ENCODE measurements at places on chromosomes 3 and 15.

GRCh38 chr15:78726870-78727551 lies 84.3 kb downstream of the ADAMTS7 start:
- no peak for DNase-seq

DNA sequence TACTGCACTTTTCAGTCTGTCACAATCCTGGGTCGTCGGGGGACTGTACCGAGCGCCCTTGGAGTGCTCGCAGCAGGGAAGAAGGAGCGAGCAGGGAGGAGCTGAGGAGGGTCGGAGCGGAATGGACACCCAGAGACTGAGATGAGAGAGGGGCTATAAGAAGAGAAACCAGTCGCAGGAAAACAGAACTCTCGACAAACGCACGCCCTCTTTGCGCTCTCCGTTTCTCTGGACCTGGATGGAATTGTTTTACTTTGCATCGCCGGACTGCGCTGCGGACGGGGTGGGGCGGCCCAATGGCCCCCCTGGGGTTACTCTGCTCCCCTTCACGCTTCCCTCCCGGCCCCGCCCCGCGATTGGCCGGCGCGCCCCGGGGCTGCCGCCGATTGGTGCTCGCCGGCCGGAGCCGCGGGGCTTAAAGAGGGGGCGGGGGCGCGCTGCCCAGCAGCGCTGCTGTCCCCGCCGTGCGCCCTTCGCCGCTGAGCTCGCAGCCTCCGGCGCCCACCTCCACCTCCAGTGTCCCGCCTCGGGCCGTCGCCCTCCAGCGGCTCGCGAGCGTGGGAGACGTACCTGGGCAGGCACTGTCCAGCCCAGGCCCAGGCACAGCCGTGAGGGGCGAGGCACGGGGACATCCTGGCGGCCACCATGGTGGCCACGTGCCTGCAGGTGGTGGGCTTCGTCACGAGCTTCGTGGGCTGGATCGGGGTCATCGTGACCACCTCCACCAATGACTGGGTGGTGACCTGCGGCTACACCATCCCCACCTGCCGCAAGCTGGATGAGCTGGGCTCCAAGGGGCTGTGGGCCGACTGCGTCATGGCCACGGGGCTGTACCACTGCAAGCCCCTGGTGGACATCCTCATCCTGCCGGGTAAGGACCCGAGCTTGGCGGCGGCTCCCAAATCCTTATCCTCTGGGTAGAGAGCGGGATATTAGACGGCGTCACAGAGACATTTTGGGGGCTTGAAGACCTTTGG lies at the start of gene CLDN11:
TSS of gene CLDN11 (plus strand) at position 447 of the 977 bp plus-strand sequence. CDS start at position 646, 199 bp downstream.
- no peak for DNase-seq

- no peak for DNase-seq
These were observed 75.3 kb downstream of the CYP19A1 start for GRCh38 chr15:51263116-51263515.

- DNase-seq, result no peak
These were observed 632.1 kb upstream of the ALCAM start for GRCh38 chr3:104734627-104735026.

DNA sequence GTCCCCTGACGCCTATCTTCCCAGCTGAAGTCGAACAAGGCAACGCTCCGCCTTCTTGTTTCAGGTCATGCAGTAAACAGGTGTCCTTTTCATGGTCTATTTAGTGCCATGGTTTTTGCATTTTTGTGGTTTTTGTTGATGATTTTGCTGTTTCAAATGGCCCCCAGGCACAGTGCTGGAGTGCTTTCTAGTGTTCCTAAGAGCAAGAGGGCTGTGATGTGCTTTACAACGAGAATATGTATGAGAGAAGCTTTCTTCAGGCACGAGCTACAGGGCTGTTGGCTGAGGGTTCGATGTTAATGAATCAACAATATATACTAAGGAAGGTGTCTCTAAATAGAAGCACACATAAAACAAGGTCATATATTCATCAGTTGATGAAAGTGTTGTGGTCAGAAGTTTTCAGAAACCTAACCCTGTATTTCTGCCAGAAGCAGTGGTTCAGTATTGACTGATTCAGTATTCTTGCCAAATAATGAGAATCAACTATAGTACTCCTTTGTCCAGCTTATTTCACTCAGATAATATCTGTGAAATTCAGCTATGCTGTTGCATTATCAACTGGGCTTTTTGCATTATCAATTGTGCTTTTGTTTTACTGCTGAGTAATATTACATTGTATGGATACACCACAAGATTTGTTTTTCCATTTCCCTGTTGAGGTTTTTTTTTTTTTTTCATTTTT lies 18.5 kb downstream of the LIMD1 start:
- DNase-seq, result no peak

GRCh38 chr3:126528419-126528799 lies 4.5 kb downstream of the CHST13 start:
- no peak for DNase-seq

DNA sequence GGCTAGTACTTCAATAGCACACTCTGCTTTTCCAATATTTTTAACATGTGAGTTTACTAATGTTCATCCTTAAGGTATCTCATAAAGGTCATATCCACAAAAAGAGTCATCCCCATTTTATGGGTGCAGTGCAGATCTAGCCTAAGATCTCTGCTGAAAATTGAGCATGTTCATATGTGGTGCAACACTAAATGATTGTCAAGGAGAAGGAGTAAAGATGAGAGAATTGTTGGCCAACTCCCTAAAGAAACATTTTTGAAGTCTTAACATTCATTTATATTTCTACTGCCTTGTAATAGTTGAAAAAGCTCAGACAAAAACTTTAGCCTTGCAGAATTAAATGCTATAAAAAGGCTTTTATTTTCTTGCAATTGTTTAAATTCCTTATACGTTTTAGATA lies 1159.6 kb downstream of the TBL1XR1 start:
- no peak for DNase-seq

DNA sequence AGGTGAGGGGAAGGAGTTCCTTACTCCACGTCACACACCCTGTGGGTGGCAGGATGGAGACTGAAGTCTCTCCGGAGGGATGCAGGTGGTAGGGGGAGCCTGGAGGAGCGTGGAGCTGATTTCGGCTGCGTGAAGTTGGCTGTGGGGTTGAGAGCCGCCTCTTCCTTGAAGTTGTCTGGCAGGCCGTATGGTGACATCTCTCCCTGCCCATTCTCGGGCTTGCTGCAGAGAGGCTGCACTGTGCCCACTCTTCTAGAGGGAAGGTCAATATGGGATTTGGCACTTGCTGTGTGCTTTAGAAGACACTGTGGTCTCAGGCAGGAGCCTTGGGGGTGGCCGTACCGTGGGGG lies 13.4 kb upstream of the FBLN2 start:
- DNase-seq, result no peak

DNA sequence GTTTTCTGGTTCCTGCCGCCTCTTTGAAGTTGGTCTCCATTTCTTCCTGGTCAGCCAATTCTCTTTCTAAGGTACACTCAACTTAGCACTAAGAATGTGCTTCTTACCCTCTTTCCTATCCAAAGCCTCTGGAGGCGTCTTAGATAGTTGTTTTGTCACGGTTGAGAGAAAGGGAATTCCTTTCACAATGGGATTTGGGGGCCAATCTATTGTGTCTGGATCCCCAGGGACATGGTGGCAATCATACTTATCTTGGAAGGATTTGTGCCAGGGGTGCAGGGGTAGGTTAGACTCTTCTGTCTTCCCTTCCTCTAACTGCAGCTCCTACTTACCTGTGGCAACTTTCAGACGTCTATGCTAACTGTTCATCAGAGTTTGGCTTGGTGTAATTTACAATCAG lies 287.1 kb downstream of the SOX2 start:
- DNase-seq, result no peak

- DNase-seq, result no peak
These were observed 1.1 kb downstream of the STAC start for GRCh38 chr3:36381311-36381956.

DNA sequence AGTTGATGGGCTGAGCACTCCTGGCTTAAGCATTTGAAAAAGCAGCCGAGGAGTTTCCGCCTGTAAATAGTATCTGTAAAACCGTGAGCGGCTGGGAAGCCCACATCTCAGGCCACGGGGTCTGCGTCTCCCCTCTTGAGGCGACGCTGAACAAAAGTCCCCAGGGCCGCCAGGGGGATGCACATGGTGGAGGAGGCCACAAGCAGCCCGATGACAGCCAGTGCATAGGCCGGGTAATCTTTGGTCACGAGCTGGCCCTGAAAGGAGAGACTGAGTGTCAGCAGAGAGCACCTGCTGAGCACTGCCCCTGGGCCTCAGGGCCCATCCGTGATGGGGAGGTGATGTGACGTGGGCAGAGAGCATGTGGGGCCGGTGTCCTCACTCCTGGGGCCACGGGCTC lies 37.5 kb downstream of the SLC6A20 start:
- no peak for DNase-seq

GRCh38 chr15:72554471-72555425 lies 80.6 kb downstream of the ARIH1 start:
- DNase-seq, result no peak

DNA sequence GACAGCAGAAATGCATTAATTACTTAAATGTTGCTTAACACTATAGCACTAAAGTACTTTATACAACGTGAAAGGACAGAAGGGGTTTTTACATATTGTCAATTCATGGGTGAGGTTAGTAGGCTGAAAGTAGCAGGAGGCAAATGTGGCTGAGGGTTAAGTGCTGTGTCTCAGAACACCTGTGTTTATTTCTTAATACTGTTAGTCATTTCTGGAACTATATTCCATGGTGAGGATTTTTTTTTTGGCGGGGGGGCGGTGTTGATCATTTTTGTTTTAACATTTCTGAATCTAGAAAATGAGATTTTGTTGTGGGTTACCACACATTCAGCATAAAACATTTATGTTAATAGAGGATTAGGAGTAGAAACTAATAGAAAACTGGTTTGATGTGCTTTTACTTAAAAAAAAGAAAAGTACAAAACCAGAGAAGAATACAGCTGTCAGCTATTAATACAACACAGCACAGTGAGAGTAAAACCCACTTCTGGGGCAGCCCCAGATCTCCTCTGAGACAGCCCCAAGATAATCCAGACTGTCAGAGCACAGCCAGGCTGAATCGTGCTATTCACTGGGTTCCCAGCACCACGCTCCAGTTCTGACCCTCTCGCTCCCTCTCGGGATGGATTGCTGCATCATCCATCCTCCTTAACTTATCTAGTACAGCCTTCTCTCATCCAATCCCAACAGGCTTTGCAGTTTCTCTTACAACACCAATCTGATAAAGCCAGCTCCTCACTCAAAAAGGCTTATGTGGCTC lies 307.7 kb downstream of the TUSC7 start:
- no peak for DNase-seq

- DNase-seq, result no peak
These were observed 525.8 kb upstream of the PROK2 start for GRCh38 chr3:72310419-72311380.

- DNase-seq, result no peak
These were observed 11.8 kb upstream of the FBXO22 start for GRCh38 chr15:75891895-75892294.

- DNase-seq, result no peak
These were observed 76.3 kb downstream of the SMAD6 start for GRCh38 chr15:66778314-66778665.

- no peak for DNase-seq
These were observed 69.5 kb upstream of the MEF2A start for GRCh38 chr15:99496302-99496629.

- DNase-seq, result no peak
These were observed 183.2 kb downstream of the P3H2 start for GRCh38 chr3:189937302-189938127.

DNA sequence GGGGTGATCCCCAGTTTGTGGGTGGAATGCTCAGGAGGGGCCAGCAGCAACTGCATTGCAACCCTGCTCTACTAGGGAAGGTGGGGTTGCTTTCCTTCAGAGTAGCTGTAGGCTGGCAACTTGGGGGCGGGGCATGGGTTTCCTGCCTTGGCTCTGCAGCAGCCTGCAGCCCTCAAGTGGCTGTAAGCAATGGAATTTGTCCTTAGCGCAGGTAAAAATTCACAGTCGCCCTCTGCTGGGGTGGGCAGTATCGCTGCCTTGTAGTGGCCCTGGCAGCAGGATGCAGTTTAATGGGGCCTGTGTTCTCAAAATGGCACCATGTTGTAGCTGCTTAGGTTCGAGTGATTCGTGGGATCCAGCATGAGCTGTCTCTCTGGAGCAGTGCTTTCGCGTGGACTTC lies 29.8 kb downstream of the STT3B start:
- DNase-seq, result no peak

GRCh38 chr3:141486496-141486745 lies 406 bp upstream of the RASA2 start:
- no peak for DNase-seq

DNA sequence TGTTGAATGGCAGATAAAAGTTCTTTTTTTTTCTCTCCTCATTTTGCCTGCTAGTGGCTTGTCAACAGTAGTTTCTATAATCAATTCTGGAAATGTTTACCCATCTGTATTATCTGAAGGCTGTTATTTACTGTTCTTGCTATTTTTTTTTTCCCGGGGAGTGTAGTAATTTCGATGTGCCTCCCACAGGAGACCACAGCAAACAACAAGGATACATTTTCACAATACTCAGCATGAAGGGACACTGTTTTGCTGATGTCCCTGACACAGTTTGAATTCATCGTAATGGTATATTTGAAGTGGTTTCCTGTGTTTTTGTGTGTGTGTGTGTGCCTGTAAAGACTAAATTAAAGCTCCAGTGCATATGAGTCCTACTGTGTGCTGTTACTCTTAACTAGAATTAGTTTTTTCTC lies 92.1 kb upstream of the ICE2 start:
- no peak for DNase-seq

DNA sequence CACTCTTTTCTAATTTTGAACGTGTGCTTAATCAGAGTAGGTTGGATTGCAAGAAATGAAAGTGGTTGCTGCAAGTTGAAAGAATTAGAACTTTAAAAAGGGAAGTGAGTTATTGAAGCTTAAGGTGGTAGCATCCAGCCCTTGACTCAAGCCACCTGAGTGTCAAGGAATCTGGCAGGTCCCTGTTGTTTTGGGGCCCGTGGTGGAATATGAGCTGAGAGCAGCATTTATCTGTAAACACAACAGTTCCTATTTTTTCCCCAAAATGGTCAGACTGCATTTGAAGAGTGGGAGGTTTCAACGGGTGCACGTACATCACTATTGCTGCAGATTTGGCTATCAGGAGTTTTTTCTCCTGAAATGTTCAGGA lies 1.7 kb downstream of the ITPR1 start:
- no peak for DNase-seq

- no peak for DNase-seq
These were observed 848.6 kb upstream of the EPHA6 start for GRCh38 chr3:95965704-95966336.

GRCh38 chr3:85589145-85589544 lies 630.4 kb downstream of the CADM2 start:
- no peak for DNase-seq

DNA sequence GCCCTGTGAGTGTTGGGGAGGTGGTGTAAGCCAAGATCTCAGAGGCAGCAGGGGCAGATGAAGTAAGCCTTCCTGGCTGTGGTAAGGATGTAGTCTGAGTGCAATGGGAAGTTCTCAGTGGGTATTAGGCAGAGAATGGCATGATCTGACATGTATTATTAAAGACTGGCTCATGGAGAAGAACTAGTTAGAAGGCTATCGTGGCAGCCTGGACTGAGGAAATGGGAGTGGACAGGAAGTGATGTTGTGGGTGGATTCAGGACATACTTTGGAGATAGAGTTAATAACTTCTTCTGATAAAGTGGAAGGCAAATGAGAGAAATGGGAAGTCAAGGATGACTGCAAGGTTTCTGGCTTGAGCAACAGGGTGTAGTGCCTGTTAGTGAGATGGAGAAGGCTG lies 250.9 kb upstream of the CFAP20DC start:
- DNase-seq, result no peak
